NT2/D1 (cell line): ENCODE measurements at places on chromosomes 1 and 21.
A peak's percentile ranks its signal among the peaks of the same experiment; 100 is the strongest.

- DNase-seq: no peak
These were observed 52.6 kb downstream of the PRDM16 start for GRCh38 chr1:3121401-3122210.

GRCh38 chr21:41786509-41786987 lies 19.7 kb upstream of the RIPK4 start:
- DNase-seq: no peak

GRCh38 chr1:43933386-43934100 lies at the start of gene ARTN:
Gene ARTN, plus strand, starts transcription at chr1:43933801. Its CDS starts 1,856 bp downstream, at chr1:43935657.
- no peak for DNase-seq

- no peak for DNase-seq
These were observed 64.4 kb downstream of the PCNT start for GRCh38 chr21:46388206-46388880.

DNA sequence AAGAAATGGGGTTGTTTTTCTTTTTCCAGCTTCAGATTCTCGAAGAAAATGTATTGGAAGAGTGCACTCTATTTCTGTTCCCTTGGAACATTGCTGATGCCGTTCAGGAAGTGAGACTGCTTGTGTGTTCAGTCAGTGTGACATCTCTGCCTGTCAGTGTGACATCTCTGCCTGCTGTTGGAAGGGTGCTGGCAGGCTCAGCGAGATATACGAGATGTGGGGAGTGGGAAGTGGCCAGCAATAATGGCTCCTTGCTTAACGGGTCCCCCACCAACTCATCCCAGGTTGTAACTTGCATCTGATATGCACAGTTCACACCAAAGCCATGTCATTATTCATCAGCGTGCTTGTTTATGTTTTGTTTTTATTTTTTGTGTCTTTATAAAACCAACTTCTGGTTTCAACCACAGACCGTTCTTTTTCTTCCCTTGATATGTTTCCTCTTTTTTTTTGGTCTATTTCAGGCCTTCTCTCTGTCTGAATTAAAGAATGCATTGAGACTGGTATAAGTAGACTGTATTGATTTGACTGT lies 145.4 kb downstream of the GALNT2 start:
- no peak for DNase-seq

- DNase-seq: no peak
These were observed 39.7 kb downstream of the DDX20 start for GRCh38 chr1:111795401-111795800.

GRCh38 chr21:14115646-14116045 lies 95.1 kb downstream of the LIPI start:
- DNase-seq: no peak

GRCh38 chr1:220336391-220337031 lies 64.3 kb upstream of the RAB3GAP2 start:
- peak; percentile 33 for DNase-seq
